ENCODE measurements at places on chromosomes 7 and 10.

- DNase-seq = no peak
These were observed 47.6 kb downstream of the ADCYAP1R1 start for GRCh38 chr7:31099451-31100444.

GRCh38 chr7:158087196-158087595 is 500.4 kb downstream of the PTPRN2 start:
- no peak for DNase-seq

DNA sequence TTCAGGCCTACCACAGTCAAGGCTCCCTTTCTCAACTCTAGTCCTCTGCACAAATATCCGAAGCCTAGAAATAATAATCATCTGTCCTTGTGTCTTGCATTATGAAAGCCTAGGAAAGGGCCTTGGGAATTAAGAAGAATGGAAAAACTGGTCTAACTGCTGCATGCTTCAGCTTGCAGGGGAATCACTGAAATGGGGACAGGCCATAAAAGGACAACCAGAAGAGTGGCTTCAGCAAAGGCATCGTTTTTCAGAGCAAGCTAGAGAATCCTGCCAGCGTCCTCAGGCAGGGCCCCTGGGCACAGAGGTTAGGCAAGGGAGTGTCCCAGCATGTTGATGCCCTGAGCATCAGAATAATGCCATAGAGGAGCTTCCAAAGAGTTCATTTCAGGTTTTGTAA is 13.2 kb downstream of the ERVW-1 start:
- DNase-seq = no peak

DNA sequence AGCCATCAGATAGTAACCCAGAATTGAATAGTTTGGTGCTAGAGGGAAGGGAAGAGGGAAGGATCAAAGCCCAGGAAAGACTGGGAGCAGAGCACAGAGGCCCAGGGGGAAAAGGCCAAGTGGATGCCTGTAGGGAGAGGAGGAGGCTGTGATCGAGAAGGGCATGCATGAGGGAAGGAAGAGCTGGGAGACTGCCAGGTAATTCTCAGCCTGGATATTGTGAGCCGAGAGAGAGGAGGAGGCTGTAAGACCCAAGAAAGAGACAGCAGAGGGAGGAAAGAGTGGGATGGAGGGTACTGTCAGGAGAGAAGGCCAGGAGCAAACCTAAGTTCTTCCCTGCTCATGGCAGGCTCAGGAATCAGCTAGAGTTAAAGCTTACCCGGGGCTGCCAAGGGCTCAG is 178.2 kb downstream of the CCDC3 start:
- DNase-seq = no peak

- no peak for DNase-seq
These were observed 60.2 kb downstream of the VCL start for GRCh38 chr10:74058071-74058470.

- no peak for DNase-seq
These were observed 35.6 kb upstream of the GTF2IRD1 start for GRCh38 chr7:74418076-74418475.

DNA sequence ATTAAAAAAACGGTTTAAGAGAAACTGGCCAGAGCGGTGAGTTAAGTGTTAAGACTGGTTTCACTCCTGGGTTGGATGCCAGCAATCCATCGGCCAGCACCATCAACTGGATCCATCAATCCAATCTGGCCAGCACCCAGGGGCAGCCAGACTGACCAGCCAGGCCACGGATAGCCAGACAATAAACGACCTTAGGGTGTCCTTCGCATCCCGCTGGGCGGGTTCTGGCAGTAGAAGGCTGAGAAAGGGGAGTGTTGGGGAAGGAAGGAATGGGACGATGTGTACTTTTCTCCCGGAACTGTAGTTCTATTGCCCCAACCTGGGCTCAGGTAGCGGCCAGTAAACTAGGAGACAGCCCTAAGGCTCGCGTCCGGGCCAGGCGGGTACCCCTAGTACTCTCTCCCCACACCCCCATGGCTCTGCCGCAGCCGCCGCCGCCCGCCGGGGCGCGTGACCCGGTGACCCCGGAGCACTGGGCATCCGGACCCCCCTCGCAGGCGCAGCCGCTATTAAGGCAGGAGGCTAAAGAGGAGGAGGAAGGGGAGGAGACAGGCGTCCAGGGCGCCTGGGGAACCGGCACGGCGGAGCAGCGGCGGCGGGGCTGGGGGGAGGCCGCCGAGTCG is at the start of gene CASD1:
Gene CASD1 (plus strand): TSS at position 546 of the 623 bp plus-strand sequence. CDS start 276 bp downstream, outside the sequence.
- DNase-seq = peak; percentile 40

GRCh38 chr7:102198417-102198956 is 88.2 kb upstream of the SH2B2 start:
- DNase-seq = no peak

DNA sequence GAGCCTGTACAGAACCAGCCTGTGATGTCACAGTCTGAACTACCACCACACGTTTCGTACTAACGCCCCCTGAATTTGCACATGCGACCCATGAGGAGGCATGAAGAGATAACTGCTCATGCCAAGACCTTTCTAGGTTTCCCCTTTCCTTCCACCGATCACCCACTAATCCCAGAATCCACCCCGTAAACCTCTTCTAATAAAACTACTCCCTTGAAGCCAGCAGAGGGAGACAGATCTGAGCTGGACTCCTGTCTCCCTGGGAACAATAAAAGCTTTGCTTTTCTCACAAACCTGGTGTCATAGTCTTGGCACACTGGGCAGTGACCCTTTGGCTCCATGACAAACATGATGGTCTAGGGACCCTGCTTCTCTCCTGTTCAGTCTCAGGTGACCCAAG is 144.5 kb downstream of the FRMD4A start:
- no peak for DNase-seq

- DNase-seq = no peak
These were observed 89.5 kb downstream of the ZNF92 start for GRCh38 chr7:65463184-65463583.

DNA sequence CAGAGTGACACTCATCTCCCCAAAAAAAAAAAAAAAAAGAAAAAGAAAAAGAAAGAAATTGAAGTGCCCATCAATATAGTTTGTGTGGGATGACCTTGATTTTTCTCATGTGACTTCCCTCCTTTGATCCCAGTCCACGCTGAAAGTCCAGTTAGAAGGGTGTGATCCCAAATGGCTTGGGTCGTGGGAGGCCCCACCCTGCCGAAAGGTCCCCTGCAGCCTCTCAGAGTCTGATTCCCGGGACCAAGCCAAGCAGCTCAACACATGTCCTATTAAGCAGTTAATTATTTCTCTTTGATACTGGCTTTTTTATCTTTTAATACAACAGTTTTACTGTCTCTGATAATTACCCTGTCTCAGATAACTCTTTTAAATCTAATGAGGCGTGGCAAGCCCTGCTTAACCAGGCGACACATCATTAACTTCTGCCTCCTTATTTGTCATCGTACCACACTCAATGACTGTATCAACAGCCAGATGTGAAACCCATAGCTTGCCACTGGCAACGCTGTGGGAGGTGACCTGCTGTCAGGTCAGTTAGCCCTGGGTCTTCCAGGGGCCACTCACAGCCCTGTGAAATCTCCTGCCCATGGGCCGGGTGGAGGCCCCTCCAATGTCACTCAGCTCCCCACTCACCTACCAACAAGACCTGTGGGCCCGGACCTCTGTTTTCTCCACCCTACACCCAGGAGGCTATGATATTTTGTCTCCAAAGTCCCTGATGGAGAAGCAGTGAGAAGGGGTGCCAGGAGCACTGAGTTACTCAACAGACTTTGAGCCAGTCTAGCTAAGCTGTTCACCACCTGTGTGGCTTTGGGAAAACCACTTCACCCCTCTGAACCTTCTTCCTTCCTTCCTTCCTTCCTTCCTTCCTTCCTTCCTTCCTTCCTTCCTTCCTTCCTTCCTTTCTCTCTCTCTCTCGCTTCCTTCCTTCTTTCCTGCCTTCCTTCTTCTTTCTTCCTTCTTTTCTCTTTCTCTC is 110.0 kb upstream of the SFMBT2 start:
- DNase-seq = no peak

- no peak for DNase-seq
These were observed 41.9 kb upstream of the PDCD4 start for GRCh38 chr10:110829721-110830410.

DNA sequence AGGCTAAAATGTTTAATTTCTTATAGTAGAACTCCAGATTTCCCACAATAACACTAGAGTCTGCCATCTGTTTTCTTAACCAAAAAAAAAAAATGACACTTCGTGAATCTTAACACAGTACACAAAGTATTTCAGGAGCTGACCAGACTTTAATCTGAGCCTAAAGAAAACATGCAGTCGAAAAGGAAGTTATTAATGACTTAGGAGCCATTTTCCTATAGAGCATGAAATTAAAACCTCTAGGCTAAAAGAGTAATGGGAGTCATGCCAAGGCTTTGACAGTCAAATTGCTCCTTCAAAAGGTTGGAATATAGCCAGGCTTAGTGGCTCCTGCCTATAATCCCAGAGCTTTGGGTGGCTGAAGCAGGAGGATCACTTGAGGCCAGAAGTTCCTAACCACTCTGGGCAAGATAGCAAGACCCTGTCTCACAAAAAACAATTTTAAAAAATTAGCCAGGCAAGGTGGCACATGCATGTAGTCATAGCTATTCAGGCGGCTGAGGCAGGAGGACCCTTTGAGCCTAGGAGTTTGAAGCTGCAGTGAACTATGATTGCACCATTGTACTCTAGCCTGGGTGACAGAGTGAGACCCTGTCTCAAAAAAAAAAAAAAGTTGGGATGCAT is 13.6 kb downstream of the MICU1 start:
- DNase-seq = no peak

DNA sequence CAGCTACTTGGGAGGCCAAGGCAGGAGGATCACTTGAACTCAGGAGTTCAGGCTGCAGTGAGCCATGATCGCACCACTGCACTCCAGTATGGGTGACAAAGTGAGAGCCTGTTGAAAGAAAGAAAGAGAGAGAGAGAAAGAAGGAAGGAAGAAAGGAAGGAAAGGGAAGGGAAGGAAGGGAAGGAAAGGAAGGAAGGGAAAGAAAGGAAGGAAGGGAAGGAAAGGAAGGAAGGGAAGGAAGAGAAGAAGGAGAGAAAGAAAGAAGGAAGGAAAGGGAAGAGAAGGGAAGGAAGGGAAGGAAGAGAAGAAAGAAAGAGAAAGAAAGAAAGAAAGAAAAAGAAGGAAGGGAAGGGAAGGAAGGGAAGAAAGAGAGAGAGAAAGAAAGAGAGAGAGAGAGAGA is 61.5 kb downstream of the CLIP2 start:
- DNase-seq = no peak

DNA sequence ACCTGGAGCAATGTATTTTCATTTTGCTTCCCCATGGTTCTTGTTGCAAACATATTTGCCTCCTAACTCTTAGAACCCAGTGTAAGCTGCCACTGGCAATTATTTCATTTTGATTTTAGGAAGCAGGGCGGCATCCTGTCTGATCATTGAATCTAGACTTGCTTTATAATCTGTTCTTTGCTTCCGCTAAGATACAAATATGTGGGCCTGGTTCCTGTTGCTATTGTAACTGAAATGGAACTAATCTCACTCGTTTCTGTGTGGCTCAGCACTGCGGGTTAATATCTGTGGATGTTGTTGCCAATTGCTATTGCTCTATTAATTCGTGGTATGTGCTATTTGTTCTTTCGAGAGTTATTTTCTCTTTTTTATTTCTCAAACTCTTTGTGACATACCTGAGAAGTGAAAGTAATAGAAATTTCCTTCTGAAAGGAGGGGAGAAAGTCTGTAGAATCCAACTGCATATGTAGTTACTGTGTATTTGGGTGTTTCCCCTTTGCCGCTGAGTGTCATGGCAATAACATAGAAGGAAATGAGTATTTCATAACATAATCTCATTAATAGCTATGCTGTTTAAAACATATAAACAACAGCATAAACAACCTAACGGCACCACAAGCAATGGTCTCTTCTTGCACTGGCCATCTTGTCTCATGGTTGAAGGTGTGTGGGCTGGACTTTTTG is 62.4 kb downstream of the FZD1 start:
- no peak for DNase-seq

GRCh38 chr7:3304131-3304530 is 3.1 kb downstream of the SDK1 start:
- DNase-seq = no peak

- no peak for DNase-seq
These were observed 260.1 kb downstream of the SLC25A13 start for GRCh38 chr7:96061844-96062243.
